Activated CD8-positive, alpha-beta T cell treated with anti-CD3 and anti-CD28 coated beads for 36 hours (primary cell): ENCODE measurements at places on chromosomes 3 and 15. TPM values are rescaled to one million over a fixed set of nuclear protein-coding genes. Genes with fewer than 3 reads are reported as not detected.

DNA sequence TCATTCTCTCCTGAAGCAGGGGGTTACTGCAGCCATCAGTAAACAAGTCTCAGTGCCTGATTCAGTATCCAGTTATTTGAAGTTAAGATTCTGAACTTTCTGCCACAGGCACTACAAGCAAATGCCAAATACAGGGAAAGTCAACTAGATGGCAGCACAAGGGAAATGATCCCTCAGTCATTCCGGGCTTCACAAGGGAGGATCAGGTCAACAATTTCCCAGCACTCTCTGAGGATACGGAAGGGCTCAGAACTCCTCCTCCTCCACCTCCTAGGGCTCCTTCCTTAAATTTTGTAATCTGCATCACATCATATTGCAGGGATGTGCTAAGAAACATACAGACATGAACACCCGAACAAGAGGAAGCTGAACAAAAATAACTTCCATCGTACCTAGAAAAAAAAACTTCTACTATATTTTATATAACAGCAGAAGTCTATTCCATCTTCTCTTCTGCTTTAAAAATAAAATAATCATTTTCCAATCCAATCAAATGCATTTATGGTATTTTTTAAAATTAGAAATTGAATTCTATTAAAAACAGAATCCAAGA lies 187.1 kb downstream of the FMN1 start:
- no peak overlapping the region for H3K27ac ChIP-seq
- DNase-seq, result no peak

DNA sequence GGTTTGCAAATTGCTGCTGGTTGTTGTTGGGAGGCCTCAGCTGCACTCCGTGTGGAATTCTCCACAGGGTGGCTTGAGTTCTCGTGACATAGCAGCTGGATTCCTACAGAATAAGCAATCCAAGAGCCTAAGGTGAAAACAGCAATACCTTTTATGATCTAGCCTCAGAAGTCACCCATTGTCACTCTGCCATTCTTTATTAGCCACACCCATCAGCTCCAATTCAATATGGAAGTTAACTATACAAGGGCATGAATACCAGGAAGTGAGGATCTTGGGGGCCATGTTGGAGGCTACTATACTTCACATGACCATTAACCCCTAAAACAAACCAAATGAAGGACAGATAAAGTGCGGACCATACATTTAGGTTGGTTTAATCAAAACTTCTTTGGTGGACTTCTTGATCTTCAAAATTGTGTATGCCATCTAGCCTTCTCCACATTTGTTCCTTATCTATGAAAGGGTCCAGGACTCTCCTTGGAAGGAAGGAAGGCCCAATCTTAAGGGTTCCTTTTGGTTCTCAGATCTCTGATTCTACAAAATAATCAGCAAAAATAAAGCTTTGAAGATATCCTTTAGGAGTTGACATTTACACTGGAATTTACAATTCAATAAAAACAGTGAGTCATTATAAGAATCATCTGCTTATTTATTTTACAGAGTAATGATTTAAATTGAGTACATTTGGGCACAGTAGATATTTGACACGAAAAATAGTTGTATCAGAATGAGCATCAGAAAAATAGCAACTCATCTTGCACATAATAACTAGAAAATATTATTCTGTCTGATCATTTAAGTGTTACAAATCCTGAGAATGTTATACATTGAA lies 21.5 kb downstream of the CIAO2A start:
- H3K4me1 ChIP-seq, result peaks cover 7% of the 10 kb centered on the region
- no peak overlapping the region for H3K27ac ChIP-seq
- H3K27me3 ChIP-seq, result no peaks in the 10 kb centered on the region

GRCh38 chr3:107798381-107798780 lies 275.6 kb downstream of the BBX start:
- no peak overlapping the region for H3K4me3 ChIP-seq
- DNase-seq, result no peak
- H3K36me3 ChIP-seq, result peaks cover 26% of the 10 kb centered on the region
- H3K27me3 ChIP-seq, result no peaks in the 10 kb centered on the region

- H3K27me3 ChIP-seq, result no peaks in the 10 kb centered on the region
- H3K36me3 ChIP-seq, result no peaks in the 10 kb centered on the region
- no peak overlapping the region for H3K4me3 ChIP-seq
- no peaks in the 10 kb centered on the region for H3K4me1 ChIP-seq
Observed at GRCh38 chr3:61058836-61059235, 192.4 kb downstream of the FHIT start.

DNA sequence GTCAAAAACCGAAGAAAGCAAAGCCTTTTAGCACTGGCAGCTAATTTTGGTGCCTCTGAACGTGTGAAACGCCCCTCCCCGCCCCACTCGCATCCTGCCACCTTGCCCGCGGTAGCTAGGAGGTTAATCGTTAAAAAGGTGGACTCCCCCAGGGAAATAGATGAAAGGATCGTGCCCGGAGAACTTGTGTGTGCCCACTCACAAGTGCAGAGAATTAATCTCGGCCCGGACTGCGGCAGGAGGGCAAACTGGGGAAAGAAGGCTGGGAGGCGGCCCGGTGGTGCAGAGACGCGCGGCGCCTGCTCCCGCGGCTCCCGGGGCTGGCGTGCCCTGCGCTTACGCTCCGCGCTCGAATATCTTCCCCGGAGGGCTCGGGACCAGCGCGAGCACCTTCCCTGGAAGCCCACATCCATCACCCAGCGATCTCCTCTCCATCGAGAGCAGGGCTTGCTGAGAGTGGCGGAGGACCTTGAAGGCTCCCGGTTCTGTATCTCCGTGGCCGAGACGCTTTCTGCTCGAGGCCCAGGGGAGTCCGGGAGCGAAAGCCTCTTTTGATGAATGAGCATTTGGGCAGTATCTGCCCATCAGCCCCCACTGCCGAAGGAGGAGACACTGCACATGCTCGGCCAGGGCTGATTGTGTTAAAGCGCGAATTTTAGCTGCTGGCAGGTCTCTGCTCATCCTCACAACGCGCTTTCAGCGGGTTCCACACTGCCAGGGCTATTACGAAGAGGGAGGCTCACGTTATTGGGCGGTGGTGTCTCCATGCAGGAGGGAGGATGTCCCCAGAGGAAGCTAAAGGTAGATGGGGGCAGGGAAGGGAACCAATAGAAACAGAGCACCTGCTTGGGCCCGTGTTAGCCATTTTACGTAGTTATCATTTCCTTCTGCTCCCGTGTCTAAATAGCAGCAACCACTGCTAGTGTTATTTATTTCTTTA lies 1.3 kb upstream of the SPTSSB start:
- H3K4me3 ChIP-seq, result peak overlapping the region; percentile 78
- peak; percentile 42 for DNase-seq
- H3K27me3 ChIP-seq, result peaks cover 43% of the 10 kb centered on the region
- no peak overlapping the region for H3K27ac ChIP-seq

GRCh38 chr15:25852661-25853524 lies 10.2 kb downstream of the ATP10A start:
- H3K27ac ChIP-seq, result peak overlapping the region; percentile 100
- peaks cover 85% of the 10 kb centered on the region for H3K4me1 ChIP-seq
- H3K36me3 ChIP-seq, result peaks cover 37% of the 10 kb centered on the region
- no peaks in the 10 kb centered on the region for H3K27me3 ChIP-seq
- DNase-seq, result no peak
- H3K4me3 ChIP-seq, result no peak overlapping the region

DNA sequence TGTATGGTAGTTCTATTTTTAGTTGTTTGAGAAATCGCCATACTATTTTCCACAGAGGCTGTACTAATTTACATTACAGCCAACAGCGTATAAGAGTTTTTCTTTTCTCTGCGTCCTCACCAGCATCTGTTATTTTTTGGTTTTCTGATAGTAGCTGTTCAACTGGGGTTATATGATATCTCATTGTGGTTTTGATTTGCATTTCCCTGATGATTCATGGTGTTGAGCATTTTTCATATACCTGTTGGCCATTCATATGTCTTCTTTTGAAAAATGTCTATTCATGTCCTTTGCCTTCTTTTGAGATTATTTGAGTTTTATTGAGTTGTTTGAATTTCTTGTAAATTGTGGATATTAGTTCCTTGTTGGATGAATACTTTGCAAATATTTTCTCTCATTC lies 114.6 kb downstream of the LRRK1 start:
- H3K27ac ChIP-seq, result no peak overlapping the region
- DNase-seq, result no peak
- no peak overlapping the region for H3K4me3 ChIP-seq
- peaks cover 4% of the 10 kb centered on the region for H3K4me1 ChIP-seq
- H3K27me3 ChIP-seq, result peaks cover 31% of the 10 kb centered on the region

GRCh38 chr3:184656829-184657681 lies 54.8 kb downstream of the MAGEF1 start:
- H3K4me1 ChIP-seq, result peaks cover 7% of the 10 kb centered on the region
- no peak overlapping the region for H3K27ac ChIP-seq
- H3K27me3 ChIP-seq, result no peaks in the 10 kb centered on the region
- H3K4me3 ChIP-seq, result no peak overlapping the region
- DNase-seq, result peak; percentile 64

- DNase-seq, result no peak
- no peak overlapping the region for H3K27ac ChIP-seq
- no peak overlapping the region for H3K4me3 ChIP-seq
- H3K36me3 ChIP-seq, result no peaks in the 10 kb centered on the region
Observed at GRCh38 chr15:34773917-34774316, 19.1 kb upstream of the GJD2 start.

GRCh38 chr15:50840520-50840919 lies 68.0 kb upstream of the AP4E1 start:
- H3K36me3 ChIP-seq, result no peaks in the 10 kb centered on the region
- peak; percentile 6 for DNase-seq

DNA sequence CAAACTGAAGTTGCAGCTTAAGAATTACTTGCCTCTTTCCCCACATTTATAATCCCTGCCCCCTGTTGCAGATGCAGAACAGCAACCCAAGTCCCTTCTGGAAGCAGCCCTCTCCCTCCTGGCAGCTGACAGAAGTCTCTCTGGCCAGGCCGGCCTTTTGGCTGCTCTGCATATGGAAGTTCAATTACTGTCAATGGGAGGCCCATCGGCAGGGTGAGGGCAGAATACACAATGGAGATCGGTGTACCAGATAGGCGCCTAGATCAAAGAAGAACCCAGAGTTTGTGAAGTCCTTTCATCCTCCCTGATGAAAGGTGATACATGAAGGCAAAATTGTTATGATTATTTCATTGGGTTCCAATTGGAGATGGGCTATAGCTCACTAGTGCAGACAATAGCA lies 327.9 kb upstream of the CTNNB1 start:
- no peak overlapping the region for H3K27ac ChIP-seq
- H3K4me1 ChIP-seq, result no peaks in the 10 kb centered on the region
- no peak overlapping the region for H3K4me3 ChIP-seq
- no peaks in the 10 kb centered on the region for H3K36me3 ChIP-seq

- DNase-seq, result no peak
- no peaks in the 10 kb centered on the region for H3K4me1 ChIP-seq
- no peak overlapping the region for H3K4me3 ChIP-seq
Observed at GRCh38 chr3:132009241-132009640, 25.6 kb downstream of the CPNE4 start.

DNA sequence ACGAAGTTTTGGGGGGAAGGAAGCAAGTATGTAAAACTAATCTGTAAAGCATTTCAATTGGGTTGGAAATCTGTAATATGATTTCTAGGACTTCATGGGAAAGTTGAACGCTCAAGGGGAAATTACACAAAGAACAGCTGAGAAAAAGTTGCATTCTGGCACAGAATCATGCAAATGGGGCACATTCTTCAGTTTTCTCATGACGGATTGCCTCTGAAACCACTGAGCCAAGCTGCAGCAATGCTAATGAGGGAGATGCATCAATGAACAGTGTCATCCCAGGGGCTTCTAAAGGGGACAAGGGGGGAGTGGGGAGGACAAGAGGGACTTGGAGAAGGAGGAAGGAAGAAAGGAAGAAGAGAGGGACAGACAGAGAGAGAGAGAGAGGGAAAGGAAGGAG lies 291.4 kb upstream of the ATP11B start:
- DNase-seq, result no peak
- no peak overlapping the region for H3K4me3 ChIP-seq
- H3K27me3 ChIP-seq, result no peaks in the 10 kb centered on the region
- H3K27ac ChIP-seq, result no peak overlapping the region

GRCh38 chr15:85691350-85692240 lies 103.1 kb downstream of the KLHL25 start:
- peaks cover 78% of the 10 kb centered on the region for H3K4me1 ChIP-seq
- peaks cover 47% of the 10 kb centered on the region for H3K36me3 ChIP-seq
- DNase-seq, result peak; percentile 70
- H3K4me3 ChIP-seq, result peak overlapping the region; percentile 81
- H3K27me3 ChIP-seq, result no peaks in the 10 kb centered on the region

DNA sequence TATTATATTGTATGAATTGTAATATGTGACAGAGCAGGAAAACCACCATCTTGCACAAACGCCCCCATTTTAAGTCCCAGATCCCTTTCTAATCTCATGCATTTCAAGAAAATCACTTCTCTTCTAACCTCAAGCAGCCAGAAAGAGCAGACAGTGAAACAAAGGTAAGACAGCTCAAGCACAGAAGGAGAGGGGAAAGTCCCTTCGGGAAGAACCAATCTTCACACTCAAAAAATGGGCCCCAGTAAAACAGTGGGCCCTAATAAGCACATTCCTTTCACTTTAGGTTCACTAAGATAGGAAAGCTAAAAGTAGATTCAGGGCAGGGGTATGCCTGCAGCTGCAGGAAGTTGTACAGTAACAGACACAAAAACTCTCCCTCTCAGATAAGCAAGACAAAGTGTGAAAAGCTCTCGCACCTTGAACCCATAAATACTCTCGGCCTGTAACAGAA lies 1268.7 kb downstream of the SI start:
- H3K27ac ChIP-seq, result no peak overlapping the region
- no peak overlapping the region for H3K4me3 ChIP-seq
- no peaks in the 10 kb centered on the region for H3K4me1 ChIP-seq
- DNase-seq, result no peak
- no peaks in the 10 kb centered on the region for H3K36me3 ChIP-seq
- H3K27me3 ChIP-seq, result no peaks in the 10 kb centered on the region

DNA sequence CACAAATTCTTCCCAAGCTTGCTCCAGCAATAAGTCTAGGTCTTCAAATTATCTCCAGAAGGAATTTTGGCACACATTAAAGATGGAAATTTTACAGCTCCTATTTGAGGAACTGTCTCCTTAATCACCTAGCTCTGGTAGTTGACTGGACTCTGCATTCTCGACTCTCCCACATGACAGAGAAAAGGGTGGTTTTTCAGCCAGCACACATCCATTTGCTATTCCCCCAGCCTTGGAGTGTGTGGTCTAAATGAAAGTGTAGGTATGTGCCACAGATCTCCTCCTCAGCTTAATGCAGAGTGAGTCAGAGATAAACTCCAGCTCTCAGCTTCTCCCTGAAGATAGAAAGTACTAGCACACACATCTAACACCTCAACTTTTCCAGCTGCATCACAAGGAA lies 62.2 kb upstream of the ALCAM start:
- no peak overlapping the region for H3K4me3 ChIP-seq
- no peaks in the 10 kb centered on the region for H3K4me1 ChIP-seq
- H3K27ac ChIP-seq, result no peak overlapping the region
- no peaks in the 10 kb centered on the region for H3K36me3 ChIP-seq

DNA sequence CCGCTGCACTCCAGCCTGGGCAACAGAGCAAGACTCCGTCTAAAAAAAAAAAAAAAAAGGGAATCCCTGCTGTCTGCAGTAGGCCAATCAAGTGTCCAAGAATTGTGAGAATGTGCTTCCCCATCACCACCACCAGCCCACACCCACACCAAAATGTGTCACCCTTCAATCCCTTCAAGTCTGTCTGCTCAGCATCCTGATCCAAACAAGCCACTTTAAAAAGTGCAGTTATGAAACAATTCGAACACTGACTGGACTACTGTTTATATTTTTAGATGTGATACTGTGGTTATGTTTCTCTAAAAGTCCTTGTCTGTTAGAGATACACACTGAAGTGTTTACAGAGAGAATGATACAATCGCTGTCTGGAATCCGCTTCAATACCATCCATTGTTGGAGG lies 78.1 kb upstream of the CGNL1 start:
- peaks cover 9% of the 10 kb centered on the region for H3K4me1 ChIP-seq
- DNase-seq, result no peak
- peaks cover under 1% of the 10 kb centered on the region for H3K36me3 ChIP-seq
- H3K27ac ChIP-seq, result no peak overlapping the region

Gene CNBP
- 453 TPM for total RNA-seq

Gene PIGB
- 14.0 TPM for total RNA-seq

Gene PIERCE2
- not detected for total RNA-seq

Gene GHRL
- total RNA-seq, result not detected

Gene UBL7
- total RNA-seq, result 48.8 TPM
